ENCODE measurements at places on chromosomes 5 and 9.

DNA sequence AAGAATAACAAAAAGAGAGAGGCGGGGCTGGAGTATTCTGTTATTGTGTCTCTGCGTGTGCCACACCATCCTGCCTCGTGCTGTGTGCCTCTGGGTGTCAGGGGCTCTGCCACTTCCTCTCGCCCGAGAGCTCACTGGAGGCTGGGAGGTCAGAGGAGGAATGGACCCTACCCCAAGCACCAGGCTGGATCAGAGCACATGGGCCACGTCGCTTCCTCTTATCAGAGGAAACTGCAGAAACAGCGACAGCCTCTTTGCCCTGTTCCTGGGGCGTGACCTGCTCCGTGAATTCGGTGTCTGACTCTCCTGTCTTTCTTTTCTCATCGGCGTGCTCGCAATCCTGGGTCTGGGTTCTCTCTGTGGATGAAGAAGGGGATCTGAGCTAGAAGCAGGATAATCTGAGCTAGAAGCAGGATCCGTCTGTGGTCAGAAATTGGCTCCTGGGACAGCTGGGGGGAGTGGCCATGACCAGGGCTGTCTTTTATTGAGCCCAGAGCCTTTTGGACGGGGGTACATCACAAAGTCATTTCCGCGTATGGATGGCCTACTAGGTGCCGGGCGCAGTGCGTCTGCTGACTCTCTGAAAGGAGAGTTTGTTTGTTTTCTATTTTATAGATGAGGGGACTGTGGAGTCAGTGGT, 150.3 kb upstream of the COL5A1 start:
- DNase-seq = no peak

DNA sequence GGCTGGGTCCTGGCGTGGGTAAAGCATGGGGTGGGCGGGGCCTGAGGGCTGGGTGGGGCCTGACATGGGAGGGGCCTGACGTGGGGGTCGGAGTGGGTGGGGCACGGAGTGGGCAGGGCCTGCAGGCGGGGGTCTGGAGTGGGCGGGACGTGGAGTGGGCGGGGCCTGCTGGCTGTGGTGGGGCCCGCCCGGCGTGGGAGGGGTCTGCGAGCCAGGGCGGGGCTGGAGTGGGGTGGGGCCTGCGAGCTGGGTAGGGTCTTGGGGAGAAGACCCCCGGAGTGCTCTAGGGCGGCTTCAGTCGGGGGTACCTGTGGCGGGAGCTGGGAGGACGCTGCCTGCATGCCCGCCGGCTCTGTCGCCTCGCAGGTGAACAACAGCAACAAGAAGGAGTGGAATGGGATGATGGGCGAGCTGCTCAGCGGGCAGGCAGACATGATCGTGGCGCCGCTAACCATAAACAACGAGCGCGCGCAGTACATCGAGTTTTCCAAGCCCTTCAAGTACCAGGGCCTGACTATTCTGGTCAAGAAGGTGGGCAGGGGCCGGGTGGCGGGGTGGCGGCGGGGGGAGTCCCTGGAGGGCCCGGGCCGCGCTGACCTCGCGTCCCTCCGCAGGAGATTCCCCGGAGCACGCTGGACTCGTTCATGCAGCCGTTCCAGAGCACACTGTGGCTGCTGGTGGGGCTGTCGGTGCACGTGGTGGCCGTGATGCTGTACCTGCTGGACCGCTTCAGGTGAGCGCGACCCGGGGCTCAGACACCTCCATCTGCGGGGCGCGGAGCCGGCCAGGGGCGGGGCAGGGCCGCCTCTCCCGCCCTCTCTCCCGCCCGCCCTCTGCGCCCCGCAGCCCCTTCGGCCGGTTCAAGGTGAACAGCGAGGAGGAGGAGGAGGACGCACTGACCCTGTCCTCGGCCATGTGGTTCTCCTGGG, 8.0 kb downstream of the LRRC26 start:
- DNase-seq = no peak

GRCh38 chr5:180557217-180557809, 34.0 kb downstream of the SCGB3A1 start:
- DNase-seq = peak; percentile 58

DNA sequence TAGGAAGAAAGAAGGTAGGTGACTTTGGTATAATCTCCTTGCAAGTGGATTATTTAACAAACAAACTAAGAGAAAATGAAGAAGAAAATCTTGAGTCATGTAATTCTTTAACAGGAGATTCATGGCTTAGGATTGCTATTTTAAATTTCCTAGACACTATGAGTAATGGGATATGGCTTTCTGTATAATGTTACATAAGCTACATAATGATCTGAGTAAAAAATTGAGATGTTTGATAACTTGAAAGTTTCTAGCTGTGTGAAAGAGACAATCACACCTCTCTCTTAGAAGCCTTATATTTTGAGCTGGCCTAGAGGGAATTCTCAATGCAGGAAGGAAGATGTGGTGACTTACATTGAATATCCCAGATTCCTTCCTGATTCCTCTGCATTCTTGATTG, 92.5 kb downstream of the CDH9 start:
- DNase-seq = no peak

DNA sequence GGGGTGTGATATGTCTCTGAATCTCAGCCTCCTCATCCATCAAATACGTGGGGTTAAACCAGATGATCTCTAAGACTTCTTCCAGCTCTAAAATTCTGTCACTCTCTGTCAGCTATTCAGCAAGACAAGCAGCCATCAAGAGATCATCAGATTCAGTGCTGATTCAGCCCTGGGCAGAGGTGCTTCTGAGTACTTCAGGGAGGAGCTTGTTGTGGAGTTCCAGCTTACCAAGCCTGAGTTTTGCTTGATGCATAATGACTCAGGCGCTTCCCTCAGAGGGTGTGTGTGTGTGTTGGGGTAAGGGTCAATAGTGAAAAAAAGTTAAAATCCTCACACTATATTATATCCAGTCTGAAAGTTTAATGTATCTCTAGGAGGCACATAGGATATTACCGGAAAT, 29.6 kb upstream of the TAF1L start:
- no peak for DNase-seq

- no peak for DNase-seq
These were observed at the start of gene SLC25A2 for GRCh38 chr5:141303756-141304155. SLC25A2 (minus strand) TSS chr5:141304049; CDS start chr5:141303865, 184 bp downstream.

DNA sequence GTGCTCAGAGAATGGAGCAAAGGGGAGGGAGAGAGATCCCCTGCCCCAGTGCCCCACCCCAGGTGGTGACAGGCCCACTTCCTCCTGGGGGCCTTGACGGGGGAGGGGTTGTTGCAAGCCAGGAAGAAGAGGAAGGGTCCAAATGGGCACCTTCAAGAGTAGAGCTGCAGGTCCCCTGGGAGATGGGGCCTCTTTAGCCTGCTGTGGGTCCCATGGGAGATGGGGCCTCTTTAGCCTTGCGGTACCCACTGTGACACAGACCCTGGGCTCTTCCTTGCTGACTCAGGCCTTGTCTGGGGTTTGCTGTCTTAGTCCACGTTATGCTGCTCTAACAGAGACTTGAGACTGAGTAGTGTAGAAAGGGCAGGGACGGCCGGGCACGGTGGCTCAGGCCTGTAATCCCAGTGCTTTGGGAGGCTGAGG, 9.6 kb upstream of the TOR4A start:
- DNase-seq = no peak

GRCh38 chr5:40928886-40929448, 19.7 kb downstream of the C7 start:
- DNase-seq = no peak

- DNase-seq = no peak
These were observed 11.5 kb downstream of the SPOCK1 start for GRCh38 chr5:137487600-137487999.

- peak; percentile 75 for DNase-seq
These were observed 41.8 kb upstream of the KDM4C start for GRCh38 chr9:6715755-6716643.

GRCh38 chr9:130589754-130590153, 10.4 kb downstream of the FUBP3 start:
- DNase-seq = no peak

- DNase-seq = no peak
These were observed 33.9 kb downstream of the UNC5A start for GRCh38 chr5:176844281-176844680.

DNA sequence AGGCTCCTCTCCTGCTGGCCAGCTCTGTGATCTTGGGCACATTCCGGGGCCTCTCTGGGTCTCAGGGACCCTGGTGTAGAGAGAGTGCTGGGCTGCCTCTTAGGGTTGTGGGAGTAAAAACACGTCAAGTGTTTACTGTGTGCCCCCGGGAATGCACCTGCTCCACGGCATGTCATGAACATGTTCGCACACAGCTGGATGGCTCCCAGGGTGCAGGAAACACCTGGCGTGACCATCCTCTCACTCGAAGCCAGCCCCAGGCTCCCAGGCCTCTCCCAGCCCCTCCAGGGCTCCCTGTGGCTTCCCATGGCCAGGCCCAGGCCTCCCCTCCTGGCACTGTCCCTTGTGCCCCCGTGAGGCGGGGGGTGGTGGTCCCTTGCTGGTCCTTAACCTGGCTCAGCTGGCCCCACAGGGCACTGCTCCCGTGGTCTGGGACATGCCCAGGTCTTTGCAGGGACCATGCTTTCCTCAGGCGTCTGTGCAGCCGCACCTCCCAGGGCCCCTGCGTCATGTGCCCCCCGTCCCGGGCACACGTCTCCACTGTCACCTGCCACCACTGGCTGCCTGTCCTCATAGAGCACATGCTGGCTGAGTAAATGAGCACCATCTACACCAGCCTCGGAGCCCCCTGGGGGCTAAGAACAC, 44.9 kb downstream of the SLC6A3 start:
- no peak for DNase-seq

DNA sequence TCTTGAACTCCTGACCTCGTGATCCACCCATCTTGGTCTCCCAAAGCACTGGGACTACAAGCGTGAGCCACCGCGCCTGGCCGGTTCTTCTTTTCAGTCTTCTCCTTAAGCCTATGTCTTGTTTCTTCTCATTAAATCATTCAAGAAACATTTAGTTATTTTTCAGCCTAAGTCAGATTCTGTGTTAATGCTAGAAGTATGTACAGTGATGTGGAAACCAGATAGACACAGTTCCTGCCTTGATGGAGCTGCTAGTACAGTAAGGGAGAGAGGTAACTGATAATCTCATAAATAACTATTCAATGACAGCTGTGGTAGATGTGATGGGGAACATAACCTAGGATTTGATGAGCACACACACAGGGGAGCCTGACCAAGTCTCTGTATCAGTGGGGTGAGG, 46.3 kb upstream of the NR3C1 start:
- DNase-seq = no peak

DNA sequence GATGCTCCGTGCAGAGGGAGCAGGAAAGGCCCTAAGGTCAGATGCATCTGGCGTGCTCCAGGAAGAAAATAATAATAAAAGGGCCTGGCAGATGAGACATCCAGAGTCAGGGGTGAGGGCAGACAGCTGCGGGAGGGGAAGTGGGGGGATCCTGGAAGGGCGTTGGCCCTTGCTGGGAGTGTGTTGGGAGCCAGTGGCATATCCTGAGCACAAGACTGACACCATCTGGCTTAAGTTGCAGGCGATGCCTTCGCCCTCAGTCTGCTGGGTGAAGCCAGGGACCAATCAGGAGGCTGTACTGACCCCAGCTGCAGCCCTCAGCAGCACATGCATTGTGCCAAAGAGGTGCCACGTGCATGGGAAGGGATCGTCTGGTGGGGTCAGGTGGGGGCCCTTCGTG, 3.8 kb downstream of the OR2V2 start:
- DNase-seq = no peak

DNA sequence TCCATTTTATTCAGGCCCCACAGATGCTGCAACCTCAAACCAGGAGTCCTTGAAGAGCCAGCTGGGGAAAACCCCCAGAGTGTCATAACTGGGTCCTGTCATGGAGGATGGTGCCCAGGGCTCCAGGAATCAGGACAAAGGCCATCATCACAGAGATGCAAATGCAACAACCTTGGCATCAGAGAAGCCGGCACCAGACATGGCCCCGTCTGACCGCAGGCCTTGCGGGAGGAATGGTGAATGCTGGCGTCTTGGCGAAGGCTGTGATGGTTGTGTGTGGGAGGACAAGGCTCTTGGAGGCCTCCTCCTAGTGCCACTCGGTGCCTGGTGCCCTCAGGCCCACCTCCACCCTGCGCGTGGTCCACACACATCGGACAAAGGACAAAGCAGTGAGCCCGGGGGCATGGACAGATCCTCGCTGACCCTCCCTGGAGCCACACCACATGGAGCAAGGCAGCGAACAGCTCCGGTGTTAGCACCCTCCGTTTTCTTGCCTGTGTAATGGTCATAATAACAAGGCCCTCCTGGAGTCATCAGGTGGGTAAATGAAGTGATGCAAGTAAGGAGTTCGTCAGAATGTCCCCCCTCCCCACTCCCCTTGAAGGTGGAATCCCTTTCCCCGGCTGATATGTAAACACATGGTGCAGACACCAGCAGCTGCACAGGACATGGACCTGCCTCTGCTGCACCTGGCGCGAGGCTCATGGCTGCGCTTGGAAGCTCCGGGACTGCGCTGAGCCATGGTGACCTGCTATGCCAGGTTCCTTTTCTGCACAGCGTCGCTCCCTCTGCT, 380.7 kb downstream of the IRX2 start:
- DNase-seq = no peak

- no peak for DNase-seq
These were observed 51.6 kb upstream of the ELL2 start for GRCh38 chr5:96013254-96013653.

- DNase-seq = no peak
These were observed 591.6 kb downstream of the ISL1 start for GRCh38 chr5:51974834-51975233.

DNA sequence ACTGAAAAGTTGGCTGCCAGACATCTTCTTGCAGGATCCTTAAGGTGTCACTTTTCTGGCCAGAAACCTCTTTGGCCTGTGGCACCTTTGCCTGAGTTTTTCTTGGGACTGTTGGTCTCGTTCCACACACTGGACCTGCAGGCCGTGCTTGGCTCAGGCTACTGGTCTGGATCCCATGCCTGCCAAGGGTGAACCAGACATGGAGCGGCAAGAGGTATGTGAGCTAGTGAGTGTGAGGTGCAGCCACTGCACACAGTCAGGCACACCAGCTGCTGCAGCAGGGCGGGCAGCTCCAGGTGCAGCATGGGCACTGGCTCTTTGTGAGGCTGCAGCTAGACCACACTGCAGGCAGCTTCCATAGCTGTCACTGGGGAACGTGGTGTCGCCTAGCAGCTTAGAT, 47.9 kb downstream of the NDUFAF2 start:
- DNase-seq = no peak

DNA sequence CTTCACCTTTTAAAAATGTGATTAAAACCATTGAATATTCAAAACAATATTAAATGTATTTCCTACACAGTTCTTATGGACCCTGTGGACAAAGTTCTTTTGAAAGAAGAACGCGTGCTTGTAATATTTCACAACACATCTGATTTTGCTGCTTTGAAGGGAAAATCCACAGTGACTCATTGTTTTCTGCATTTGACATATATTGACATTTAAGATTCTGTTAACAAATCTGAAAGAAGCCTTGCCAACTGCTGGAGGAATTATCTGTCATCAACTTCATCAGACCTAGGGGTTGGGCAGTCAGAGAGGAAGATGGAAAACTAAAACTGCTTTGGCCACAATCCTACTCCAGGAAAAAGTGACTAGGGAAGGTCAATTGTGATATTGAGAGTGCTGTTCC, 56.9 kb upstream of the RASEF start:
- no peak for DNase-seq

- no peak for DNase-seq
These were observed 360.2 kb downstream of the DEPDC1B start for GRCh38 chr5:60339691-60340201.

Data from activated CD4-positive, alpha-beta T cell treated with anti-CD3 and anti-CD28 coated beads, Interleukin-2, Interleukin-6, amounts not matched to agents 100 ng/mL and 50 ng/mL, durations not matched to agents 16 hours and 8 hours (primary cell).